Tibial artery (tissue), 4 donors: ENCODE measurements at places on chromosomes 1 and 21.

- no peak for DNase-seq
Measured at GRCh38 chr1:230679825-230680224, 34.1 kb downstream of the AGT start.

GRCh38 chr1:228423404-228424053, 6.9 kb upstream of the TRIM17 start:
- no peak for DNase-seq

DNA sequence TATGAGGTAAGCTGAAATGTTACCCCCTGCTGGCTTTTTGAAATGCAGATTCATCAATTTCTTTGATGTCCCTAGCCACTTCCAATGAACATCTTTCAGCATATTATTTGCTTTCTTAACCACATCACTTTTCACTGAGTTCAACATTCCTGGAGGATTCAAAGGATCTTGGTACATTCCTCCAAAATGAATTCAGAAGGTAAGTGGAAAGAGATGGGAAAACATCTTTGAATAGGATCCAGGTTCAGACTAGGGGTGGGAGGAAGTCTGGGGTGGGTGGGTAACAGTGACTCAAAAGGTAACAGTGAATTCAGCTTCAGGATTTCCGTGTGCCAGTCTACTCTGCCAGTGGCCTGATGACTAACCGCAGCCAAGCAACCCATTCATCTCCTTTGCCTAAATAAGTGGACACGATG, 180.7 kb downstream of the ZC3H11B start:
- no peak for DNase-seq

DNA sequence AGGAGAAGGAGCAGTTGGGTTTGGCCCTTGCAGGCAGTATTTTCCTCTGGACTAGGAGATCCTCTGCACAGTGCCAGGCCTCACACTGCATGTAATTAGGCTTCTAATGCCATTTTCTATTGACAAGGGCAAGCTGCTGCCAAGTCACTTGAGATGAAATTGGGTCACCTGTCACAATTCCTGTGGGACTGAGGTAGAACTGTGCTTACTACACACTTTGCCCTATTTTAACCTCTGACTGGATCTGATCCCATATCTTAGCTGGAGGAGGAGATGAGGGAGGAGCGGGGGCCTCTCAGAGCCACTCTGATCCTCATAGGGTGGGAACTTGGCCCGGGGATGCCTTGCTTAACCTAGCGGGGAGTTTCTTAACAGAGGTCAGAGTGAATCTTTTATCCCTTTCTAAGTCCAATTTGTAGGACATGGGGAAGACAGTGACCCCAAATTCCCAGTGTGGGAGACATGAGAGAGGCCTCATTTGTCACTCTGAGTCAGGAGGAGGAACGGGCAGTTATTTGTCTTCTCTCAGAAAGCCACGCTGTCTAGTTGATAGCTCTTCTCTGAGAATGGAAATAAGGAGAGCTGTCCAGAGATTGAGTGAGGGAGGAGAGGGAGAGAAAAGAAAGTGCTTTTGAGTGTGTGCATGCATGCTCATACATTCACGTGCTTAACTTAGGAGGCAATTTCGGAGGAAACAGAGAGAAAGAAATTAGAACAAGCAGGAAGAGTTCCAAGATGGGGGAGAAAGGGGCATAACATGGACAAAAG, 121.3 kb downstream of the CACNA1E start:
- DNase-seq = no peak

- no peak for DNase-seq
Measured at GRCh38 chr1:8323706-8324105, 5.8 kb downstream of the SLC45A1 start.

GRCh38 chr21:46483300-46484295, 24.9 kb downstream of the DIP2A start:
- DNase-seq = no peak

- no peak for DNase-seq
Measured at GRCh38 chr21:29546071-29546470, 247.3 kb downstream of the BACH1 start.

DNA sequence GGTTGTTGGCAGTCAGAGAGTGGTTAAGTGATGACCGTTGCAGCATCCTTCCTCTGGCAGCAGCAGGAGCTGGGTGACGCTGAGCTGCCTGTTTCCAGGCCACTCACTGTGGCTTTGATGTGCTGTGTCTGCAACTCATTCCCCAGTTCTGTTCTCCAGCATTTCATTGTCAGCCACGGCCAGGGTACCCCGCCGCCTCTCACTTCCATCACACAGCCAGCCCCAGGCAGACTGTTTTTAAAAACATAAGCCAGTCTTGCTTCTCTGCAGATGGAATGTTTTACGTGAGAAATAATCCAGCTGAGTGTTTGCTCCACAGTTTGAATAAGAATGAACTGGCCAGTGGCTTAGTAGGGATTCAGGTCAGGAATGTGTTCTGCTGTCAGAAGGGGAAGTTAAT, 21.5 kb upstream of the ST6GALNAC3 start:
- DNase-seq = no peak

DNA sequence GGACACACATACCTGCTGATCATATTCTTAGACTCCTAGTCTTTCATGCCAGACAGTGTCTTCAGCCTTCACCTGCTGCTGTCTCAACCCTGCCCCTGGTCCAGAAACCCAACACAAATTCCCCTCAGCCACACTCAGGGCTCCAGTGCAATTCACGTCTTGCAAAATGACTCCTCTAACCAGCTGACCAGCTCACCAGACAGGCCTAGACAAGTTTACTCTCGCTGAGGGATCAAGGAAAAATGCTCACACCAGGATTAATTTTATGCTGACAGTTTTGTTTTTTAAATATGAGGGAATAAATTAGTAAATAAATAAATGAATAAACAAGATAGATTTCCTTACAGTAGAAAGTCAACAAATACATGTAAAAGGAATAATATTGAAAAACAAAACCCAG, 28.5 kb downstream of the CCDC185 start:
- DNase-seq = no peak

GRCh38 chr1:14217384-14217783, 381.1 kb upstream of the KAZN start:
- DNase-seq = no peak

- DNase-seq = no peak
Measured at GRCh38 chr1:51506537-51506936, 12.5 kb downstream of the EPS15 start.

GRCh38 chr1:171642197-171642596, 10.3 kb downstream of the MYOC start:
- DNase-seq = no peak

- no peak for DNase-seq
Measured at GRCh38 chr1:205972491-205973168, 29.4 kb upstream of the SLC26A9 start.

GRCh38 chr1:193472430-193472829, 286.0 kb upstream of the B3GALT2 start:
- DNase-seq = no peak

DNA sequence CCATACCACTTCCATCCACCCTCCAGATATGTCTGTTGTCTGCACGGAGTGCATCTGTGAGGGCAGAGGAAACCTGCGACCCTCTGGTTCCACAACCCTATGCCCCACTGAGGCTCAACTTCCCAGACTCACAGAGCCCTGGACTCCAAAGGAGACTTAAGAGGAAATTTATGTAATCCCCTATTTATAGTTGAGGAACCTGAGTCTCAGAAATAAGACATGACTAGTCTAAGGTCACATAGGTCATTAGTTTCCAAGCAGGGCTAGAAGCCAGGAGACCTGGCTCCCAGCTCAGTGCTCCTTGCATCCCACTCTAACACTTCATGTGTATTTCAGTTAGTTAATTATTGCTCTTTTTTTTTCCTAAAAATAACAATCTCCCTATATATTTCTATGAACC, 15.7 kb upstream of the LEMD1 start:
- peak; percentile 7 for DNase-seq

- DNase-seq = peak; percentile 69
Measured at GRCh38 chr1:212485913-212486618, 53.3 kb downstream of the NENF start.

GRCh38 chr1:19960591-19960990, 18.8 kb downstream of the PLA2G2A start:
- DNase-seq = no peak

DNA sequence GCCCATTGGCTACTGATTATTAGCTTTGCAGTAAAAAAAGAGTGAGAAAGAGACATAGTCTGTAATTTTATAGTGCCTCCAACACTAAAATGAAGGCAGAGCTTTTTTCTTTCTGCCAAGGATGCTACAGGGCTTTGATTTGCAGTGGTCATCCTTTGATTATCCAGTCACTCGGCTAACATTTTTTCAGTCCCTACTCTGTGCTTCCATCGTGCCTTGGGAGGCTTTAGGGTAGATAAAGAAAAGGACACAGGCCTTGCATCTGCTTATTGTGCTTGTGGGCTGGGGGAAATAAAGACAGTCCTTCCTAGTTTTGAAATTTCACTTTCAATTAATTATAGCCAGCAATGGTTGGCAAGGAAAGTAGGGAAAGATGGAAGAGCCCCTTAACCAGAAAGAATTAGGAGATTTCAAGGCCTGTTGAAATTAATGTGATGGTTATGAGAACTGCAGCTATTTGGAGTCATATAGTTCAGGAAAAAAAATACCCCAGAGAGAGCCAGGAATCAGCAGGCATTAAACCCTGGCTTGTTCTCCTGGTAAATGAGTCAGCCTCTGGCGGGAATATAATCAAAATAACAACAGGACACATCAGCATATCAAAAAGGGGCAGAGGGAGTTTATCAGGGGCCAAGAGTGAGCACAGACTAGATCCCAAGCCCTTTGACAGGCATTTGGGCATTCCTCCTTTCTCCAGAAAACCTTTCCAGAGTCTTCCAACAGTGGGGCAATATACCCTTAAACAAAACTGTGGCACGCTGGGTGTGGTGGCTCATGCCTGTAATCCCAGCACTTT, 27.4 kb downstream of the CACHD1 start:
- no peak for DNase-seq

DNA sequence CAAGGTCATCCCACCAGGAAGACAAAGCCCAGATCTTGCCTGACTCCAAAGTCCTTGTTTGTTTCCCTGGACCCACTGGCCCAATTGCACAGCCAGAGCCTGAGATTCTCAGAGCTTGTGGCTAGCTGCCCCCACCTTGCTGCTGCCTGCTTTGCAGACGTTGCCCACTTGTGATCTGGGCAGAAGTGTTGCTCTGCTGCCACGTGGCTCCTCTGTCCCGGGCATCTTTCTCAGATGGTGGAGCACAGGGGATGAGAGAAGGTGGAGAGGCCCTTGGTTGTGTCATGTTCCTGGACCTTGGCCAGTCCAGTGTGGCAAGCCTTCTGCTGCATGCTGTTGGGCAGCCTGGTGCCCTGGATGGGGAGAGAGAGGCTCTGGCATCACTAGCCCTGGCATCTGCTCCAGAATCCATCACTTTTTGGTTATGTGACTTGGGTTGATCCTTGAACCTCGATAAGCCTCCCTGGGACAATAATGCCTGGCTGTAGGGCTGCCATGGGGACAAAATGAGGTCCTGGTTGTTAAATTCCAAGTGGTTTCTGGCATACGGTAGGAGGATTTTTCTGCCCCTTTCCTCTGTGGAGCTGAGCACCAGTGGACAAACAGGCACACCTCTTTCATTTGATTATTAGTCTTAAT, 1.5 kb upstream of the NR0B2 start:
- no peak for DNase-seq

GRCh38 chr1:180631194-180631765, 542 bp upstream of the XPR1 start:
- no peak for DNase-seq

GRCh38 chr21:42975886-42976608, 1.7 kb downstream of the PKNOX1 start:
- DNase-seq = no peak

GRCh38 chr1:89763649-89763986, 57.2 kb upstream of the LRRC8D start:
- DNase-seq = no peak

DNA sequence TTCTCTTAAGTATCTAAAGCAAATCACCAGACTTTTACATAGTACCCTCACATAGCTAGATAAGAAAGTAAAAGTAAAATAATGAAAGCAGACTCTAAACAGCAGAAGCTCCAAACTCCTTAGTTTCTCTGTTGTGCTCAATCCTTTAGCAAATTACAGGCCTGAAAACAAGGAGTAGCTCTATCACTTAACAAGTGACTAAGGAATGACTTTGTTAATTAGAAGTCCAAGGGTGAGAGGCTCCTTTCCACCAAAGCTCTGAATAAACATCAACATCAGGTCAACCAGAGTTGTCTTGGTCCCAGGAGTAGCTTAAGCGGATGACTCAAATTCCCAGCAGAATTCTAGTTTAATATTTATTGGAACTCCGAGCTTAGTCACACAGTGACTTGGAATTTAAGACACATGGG, 5.9 kb downstream of the NRIP1 start:
- no peak for DNase-seq

GRCh38 chr1:216815260-216816131, 92.3 kb upstream of the ESRRG start:
- no peak for DNase-seq

GRCh38 chr1:14304381-14304865, 294.1 kb upstream of the KAZN start:
- no peak for DNase-seq

DNA sequence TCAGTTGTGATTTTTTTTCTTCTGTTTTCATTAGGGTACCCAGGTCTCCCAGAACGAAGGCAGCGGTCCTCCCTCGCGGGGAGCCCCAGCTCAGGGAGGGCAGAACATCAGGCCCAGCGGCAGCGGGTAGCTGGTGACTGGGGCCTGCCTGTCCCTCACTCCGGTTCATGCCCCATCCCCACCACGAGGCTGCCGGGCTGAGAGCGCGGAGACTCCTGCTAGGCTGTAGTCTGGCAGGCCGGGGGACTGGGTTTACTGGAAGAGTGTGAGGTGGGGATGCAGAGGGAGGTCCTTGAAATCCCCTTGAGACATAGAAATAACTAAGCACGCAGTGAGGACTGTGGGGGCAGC, 10.5 kb downstream of the BRINP2 start:
- no peak for DNase-seq

DNA sequence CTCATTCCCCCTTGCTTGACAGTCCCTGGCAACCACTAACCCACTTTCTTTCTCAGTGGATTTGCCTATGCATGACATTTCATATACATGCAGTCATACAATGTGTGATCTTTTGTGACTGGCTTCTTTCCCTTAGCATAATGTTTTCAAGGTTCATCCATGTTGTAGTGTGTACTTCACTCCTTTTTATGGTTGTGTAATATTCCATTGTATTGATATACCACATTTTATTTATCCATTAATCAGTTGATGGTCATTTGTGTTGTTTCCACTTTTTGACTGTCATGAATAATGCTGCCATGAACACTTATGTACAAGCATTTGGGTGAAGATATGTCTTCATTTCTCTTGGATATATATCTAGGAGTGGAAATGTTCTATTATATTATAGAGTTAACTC, 127.7 kb upstream of the GRIK3 start:
- DNase-seq = no peak

GRCh38 chr1:40411294-40411693, 37.8 kb downstream of the SMAP2 start:
- DNase-seq = no peak

- no peak for DNase-seq
Measured at GRCh38 chr1:44012941-44013609, 18.2 kb downstream of the SLC6A9 start.

DNA sequence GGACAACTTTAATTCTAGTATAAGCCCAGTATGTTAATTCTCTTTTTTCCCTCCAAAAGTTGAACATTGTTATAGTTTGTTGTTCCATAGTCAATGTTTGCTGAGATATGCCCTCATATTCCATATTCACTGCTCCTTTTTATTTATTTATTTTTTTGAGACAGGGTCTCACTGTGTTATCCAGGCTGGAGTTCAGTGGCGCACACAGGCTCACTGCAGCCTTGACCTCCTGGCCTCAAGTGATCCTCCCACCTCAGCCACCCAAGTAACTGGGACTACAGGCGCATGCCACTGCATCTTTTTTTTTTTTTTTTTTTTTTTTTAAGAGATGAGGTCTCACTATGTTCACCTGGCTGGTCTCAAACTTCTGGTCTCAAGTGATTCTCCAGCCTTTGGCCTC, 38.7 kb downstream of the GFI1 start:
- DNase-seq = no peak

- no peak for DNase-seq
Measured at GRCh38 chr1:93771843-93772242, 90.2 kb upstream of the BCAR3 start.
